ENCODE measurements at places on chromosomes 1 and 21. TPM values are rescaled to one million over a fixed set of nuclear protein-coding genes. Genes with fewer than 3 reads are reported as not detected.

Gene ATP1A4
- total RNA-seq = not detected

Gene DDX20
- 9.1 TPM for total RNA-seq

Gene FCGR1A
- not detected for total RNA-seq

Gene SAMD11
- total RNA-seq = 16.9 TPM

Gene SLC45A1
- total RNA-seq = 7.0 TPM

Gene AVPR1B
- not detected for total RNA-seq

Gene KRTAP19-1
- total RNA-seq = not detected

Gene OR2L2
- total RNA-seq = not detected

Gene EPHA2
- 150 TPM for total RNA-seq

Gene LHX8
- 0.97 TPM for total RNA-seq

Gene OR2G6
- not detected for total RNA-seq

Gene MFSD2A
- 4.5 TPM for total RNA-seq

Gene HP1BP3
- 124 TPM for total RNA-seq

Gene TFF3
- not detected for total RNA-seq

Gene DPT
- total RNA-seq = not detected

Gene CHML
- total RNA-seq = 9.3 TPM

Gene GCSAML
- total RNA-seq = not detected

Gene TGFB2
- 14.0 TPM for total RNA-seq

Gene SELE
- not detected for total RNA-seq

Gene COL9A2
- 0.17 TPM for total RNA-seq

Gene ZNF695
- total RNA-seq = 2.7 TPM

Gene OLFM3
- not detected for total RNA-seq

Gene SLC30A2
- total RNA-seq = 0.30 TPM

Gene C21orf91
- 1.7 TPM for total RNA-seq

Gene GREM2
- 0.14 TPM for total RNA-seq

Gene CLEC20A
- total RNA-seq = not detected

Gene IL22RA1
- total RNA-seq = 9.6 TPM

Gene ETV3L
- not detected for total RNA-seq

Gene TFF2
- not detected for total RNA-seq

Gene CREG1
- total RNA-seq = 91.4 TPM

Gene SNRPE
- total RNA-seq = 274 TPM

Gene CRNN
- total RNA-seq = not detected

Gene CCDC30
- 0.64 TPM for total RNA-seq

Gene KRTAP21-1
- total RNA-seq = not detected

Gene OR6F1
- not detected for total RNA-seq

Gene LRRC38
- total RNA-seq = not detected

Gene HHIPL2
- total RNA-seq = 9.4 TPM

Gene CELA3A
- total RNA-seq = not detected

Gene TRIM46
- 1.8 TPM for total RNA-seq

Gene KCNK1
- total RNA-seq = 20.7 TPM

Gene FHL3
- 9.4 TPM for total RNA-seq

Gene F13B
- not detected for total RNA-seq
